ENCODE measurements at places on chromosomes 5 and 9.
A peak's percentile ranks its signal among the peaks of the same experiment; 100 is the strongest.

- DNase-seq: no peak
Measured at GRCh38 chr5:135225856-135226560, 173.0 kb downstream of the MACROH2A1 start.

DNA sequence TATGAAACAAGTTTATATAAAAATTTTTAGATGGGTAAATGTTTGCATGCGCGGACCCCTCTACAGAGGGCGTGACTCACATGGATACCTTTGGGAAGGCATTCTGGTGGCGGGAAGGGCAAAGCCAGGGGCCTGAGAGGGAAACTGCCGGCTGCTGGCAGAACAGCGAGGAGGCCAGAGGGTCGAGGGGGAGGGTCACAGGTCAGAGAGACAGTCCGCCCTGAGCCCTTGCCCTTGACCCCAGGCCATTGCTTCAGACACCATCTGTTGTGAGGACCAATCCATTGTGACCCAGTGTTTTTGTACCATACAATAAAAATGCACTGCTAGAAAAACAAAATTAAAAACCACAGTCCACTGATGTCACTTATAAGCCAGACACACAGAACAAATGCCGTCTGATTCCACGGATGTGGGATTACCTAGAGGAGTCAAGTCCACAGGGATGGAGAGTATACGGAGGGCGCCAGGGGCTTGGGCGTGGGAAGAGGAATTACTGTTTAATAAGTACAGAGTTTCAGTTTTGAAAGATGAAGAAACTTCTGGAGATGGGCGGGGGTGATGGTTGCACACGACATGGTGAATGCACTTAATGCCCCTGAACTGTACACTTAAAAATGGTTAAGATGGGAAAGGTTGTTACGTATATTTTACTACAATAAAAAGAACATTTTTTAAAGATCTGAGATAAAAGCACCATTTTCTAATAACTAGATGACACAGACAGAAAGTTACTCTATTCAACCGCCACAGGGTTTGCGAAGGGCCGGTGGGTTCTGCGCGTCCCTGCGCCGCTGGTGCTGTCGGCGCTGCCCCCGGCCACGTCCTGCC, 12.0 kb downstream of the BTNL9 start:
- DNase-seq: peak; percentile 49

DNA sequence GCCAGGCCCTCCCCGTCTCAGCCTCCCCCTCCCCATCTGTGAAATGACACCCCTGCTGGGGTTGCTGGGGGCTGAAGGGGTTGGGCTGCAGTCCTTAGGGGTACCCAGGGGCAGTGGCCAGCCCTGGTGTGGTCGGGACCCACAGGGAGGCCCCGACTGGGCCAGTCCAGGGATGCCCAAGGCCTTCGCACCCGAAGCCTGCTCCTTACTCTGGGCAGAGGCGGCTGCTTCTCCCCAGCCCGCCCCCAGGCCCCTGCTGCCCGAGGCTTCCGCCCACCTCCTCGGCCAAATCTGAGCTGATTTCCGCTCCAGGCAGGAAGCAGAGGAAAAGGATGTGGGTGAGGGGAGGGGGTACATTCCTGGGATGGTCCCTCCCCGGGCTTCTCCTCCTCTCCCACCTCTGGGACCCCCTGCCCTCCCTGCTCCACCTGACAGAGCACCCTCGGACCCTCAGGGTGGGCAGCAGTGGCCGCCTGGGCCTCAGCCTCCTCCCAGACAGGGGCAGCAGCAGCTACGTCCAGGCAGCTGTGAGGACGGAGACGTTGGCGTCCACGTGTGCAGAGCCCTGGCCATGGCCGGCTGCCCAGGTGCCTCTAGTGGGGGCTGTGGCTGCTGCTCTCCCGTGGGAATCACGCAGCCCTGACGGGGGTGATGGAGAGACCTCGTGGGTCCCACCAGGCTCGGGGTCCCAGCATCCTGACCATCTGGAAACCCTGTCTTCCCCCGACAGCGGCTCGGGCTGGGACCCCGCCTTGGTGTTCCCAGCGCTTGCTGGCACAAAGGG, 4.2 kb upstream of the NRARP start:
- DNase-seq: no peak

GRCh38 chr9:27204578-27204977, 92.4 kb downstream of the EQTN start:
- DNase-seq: no peak

- DNase-seq: no peak
Measured at GRCh38 chr9:110115826-110116542, 92.0 kb downstream of the C9orf152 start.

GRCh38 chr9:35616681-35617459, 1.3 kb downstream of the CD72 start:
- peak; percentile 86 for DNase-seq

- DNase-seq: no peak
Measured at GRCh38 chr5:139877129-139877597, 81.6 kb downstream of the PSD2 start.

GRCh38 chr5:169029661-169030274, 271.2 kb downstream of the SLIT3 start:
- no peak for DNase-seq

DNA sequence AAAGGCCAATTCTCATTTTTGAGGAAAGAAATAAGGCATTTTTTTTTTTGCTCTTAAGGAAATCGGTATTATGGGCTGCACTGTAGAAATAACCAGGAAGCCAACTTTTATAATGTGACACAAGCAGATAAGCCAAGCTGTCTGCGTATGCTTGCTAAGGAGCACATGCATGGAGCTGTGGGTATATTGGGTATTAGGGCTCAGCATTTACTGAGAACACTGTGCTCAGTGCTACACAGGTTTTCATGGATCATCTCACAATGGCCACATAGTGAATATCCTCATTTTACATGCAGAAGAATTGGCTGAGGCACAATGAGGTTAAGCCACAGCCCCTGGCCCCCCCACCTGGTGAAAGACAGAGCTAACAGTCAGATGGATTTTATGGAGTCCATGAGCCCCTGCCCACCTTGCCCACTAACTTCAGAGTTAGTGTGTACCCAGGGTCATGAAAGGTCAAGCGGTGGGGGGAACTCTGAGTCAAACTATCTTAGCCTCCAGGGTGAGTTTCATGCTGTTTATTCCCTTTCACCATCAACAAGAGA, 204.8 kb downstream of the SPATA31A6 start:
- DNase-seq: no peak

DNA sequence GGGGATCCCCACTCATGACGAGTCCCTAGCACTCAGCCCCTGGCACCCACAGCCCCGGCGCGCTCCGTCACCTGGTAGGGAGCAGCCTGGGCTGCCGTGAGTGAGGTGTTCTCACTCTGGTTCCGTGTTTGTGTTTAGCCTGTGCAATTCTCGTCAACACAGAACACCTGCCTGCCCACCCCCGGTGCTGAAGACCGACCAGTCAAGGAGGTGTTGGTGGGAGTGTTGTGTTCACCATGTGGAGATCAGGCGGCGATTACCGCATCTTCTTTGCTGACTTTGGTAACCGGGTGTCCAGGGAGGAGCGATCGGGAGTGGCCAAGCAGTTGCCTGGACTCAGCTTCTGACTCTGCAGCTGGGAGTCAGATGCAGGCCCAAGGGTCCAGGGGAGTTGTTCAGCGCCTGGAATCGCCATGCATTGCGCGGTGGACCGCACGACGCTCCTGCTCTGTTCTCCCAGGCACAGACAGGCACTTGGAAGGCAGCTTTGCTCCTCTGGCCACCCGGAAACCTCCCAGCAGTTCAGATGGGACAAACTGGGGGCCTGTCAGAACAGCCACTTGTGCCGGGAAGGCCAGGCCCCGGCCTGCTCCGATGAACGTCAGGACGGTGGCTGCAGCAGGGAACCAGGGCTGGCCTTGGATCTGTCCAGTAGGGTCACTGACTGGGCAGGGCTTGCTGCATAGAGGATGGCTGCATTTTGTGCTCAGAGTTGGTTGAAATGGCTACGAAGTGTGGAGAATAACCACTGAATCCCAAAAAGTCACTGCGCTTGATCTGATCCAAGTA, 28.2 kb downstream of the EXOC3 start:
- peak; percentile 57 for DNase-seq

GRCh38 chr9:121798941-121799340, 147.5 kb downstream of the DAB2IP start:
- no peak for DNase-seq

DNA sequence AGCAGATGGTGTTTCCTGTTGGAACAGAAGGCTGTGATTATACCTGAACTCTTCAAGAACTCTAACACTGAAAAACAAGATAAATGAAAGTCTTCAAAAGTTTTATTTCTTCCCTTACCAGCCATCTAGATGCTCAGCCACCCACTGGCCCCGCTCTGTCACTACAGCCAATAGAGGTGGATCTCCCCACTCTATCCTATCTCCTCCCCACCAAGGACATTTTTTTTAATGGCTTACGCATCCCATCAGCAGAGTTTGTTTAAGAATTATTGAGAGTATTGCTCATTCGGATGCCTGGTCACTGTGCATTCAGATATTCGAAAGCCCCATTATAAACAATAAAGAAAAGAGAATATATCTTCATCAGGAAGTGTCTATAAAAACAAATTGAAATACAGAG, 159.4 kb downstream of the RASEF start:
- DNase-seq: no peak

GRCh38 chr5:157175071-157175612, 5.5 kb upstream of the ITK start:
- no peak for DNase-seq

- DNase-seq: no peak
Measured at GRCh38 chr5:78597068-78597973, 51.3 kb downstream of the LHFPL2 start.

- no peak for DNase-seq
Measured at GRCh38 chr9:17824191-17824590, 245.3 kb downstream of the SH3GL2 start.

DNA sequence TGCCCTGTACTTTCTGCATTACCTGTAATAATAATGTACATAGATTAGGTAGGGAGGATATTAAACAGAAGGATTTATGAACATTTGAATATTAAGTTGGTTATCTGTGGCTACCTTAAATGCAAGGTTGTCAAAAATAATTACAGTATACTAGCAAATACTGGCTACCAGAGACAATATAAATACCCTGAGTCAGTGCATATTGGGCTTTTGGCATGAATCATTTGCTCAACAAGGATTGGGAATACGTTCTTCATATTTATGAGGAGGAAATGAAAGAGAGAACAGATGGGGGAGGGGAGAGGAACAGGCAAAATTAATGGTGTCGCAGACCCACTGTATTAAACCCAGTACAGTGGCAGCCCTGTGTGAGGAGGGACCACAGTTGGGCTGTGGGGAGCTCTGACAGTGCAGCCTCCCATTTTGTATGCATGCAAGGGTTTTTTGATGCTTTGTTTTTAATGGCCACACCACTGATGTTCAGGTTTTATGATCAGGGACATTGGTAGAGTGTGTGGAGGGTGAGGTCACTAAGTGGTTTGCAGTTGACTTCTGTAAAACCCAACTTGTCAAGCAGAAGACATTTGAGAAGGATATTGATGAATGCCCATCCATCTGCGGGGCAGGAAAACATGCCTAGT, 56.9 kb downstream of the MVB12B start:
- DNase-seq: no peak

DNA sequence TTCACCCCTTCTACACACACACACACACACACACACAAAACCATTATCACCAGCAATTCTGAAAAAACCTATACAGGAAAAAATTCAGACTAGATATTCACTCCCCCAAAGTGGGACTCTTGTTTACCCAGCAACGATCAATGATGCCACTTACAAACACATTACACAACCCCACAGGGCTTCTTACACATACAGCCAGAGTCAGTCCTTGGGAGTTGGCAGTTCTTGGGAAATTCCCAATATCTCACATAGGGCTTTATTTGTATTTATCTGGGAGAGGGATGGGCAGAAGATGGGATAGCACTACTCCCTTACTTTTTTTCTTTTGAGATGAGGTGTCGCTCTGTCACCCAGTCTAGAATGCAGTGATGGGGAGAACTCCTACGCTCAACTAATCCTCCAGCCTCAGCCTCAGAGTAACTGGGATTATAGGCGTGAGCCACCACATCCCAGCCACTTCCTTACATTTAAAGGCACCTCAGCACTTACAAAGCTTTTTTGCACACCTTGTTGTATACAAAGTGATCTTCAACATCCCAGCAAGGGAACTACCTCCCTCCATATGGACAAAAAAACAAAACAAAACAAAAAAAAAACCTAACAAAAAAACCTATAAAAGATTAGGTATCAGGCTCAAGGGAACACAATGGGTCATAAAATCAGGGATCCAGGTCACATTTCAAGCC, 168.4 kb downstream of the TSSK1B start:
- DNase-seq: no peak

GRCh38 chr9:111807197-111807596, 12.5 kb upstream of the SHOC1 start:
- DNase-seq: no peak

- no peak for DNase-seq
Measured at GRCh38 chr5:34436761-34437501, 219.2 kb upstream of the RAI14 start.

DNA sequence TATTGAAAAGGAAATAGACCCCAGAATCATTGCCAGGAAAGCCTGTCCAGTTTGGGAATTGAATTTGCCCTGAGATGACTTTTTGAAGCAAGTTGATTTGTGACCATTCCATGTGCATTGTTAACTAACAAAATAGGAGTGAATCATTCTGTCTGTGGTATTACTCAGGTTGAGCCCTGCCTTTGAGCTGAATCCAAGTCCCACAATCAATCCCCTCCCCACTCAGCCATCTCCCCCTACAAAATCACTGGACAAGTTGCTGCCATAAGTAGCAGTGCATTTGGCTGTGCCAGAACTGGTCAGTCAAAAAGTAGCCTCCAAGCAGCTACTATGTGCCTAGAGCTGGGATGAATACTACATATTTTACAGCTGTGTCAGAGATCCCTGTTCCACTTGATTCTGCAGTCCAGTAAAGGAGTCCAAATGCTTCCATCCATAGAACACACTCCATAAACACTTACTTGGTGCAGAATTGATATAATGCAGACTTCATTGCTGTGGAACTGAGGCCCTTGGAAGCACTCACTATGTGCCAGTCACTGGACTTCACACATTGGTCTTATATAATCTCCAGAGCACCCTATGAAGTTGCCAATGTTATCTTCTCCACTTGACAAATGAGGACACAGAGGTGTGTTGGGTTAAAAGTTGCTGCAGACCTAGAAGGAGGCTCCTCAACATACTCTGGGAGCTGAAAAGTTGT, 96.1 kb downstream of the ZNF462 start:
- no peak for DNase-seq

- no peak for DNase-seq
Measured at GRCh38 chr9:7546261-7546660, 253.3 kb downstream of the DMAC1 start.

- no peak for DNase-seq
Measured at GRCh38 chr5:32014096-32014745, 159.9 kb downstream of the GOLPH3 start.
